ENCODE measurements at places on chromosomes 12 and 14.

GRCh38 chr12:106582641-106583230, at the start of gene RFX4:
TSS of gene RFX4 (plus strand) at chr12:106583004. CDS start at chr12:106583321, 317 bp downstream.
- no peak for DNase-seq

GRCh38 chr12:54277823-54278276, 2.1 kb downstream of the CBX5 start:
- no peak for DNase-seq

GRCh38 chr14:51310505-51310944, 70.5 kb downstream of the TMX1 start:
- DNase-seq = no peak

DNA sequence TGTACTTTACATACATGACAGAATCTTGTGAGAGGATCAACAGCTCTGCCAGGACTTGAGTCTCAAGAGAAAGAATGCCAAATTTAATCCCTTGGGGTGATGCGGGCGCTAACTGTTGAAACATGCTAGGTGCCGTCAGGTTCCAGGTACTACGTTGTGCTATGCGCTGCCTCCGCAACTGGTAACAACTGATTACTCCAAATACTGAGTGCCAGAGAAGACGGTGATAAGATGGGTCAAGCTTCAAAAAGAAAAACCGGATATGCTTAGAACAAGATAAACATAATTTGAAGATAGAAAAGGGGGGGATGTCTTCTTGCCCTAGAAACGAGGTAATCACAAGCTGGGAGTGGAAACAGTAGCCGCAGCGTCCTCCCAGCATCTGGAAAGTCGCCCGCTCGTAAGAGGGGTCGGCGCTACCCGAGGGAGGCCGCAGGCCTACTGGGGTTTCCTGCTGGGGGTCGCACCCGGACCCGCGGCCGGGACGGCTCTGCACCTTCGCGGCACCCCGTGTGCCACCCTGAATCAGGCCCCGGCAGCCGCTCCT, 678 bp downstream of the ZBTB25 start:
- DNase-seq = no peak

DNA sequence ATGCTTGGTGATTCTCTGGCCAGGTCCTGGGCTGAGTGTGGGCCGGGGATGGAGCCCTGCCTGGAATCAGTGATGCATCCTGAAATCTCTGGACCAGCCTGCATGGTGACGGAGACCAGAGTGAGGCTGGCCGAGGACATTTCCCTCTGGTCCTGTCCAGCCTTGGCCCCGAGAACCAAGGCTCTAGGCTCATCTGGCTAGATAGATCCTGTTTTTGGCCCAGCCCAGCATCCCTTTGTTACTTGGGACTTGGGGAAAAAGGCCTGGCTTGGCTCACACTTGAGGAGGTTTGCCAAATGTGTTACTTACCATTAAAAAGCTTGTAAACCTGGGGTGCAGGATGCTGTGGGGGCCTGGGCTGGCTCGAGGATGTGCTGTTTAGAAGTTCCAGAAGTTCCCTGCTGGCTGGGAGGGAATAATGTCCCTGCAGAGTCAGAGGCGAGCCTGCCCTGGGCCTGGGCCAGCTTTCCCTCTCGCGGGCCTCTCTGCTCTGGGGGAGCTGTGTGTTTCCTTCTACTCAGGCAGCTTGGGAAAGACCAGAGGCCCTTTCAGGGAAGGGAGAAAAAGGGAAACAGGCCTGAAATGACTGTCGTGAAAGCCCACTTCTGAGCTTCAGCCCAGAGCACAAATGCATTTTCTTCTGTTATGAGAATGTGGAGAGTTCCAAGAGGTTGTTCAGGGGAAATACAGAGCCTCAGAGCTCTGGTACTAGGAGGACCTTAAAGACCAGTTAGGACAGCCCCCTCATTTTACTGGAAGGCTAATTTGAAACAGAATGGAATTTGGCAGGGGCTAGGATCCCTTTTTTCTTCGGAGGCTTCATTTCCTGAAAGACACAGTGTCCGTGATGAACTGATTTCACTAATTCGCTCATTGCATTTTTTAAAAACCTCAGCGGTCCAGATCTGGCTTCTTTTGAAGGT, 47.2 kb upstream of the CTDSP2 start:
- DNase-seq = no peak

GRCh38 chr12:19093218-19093617, 36.3 kb upstream of the PLEKHA5 start:
- DNase-seq = no peak

DNA sequence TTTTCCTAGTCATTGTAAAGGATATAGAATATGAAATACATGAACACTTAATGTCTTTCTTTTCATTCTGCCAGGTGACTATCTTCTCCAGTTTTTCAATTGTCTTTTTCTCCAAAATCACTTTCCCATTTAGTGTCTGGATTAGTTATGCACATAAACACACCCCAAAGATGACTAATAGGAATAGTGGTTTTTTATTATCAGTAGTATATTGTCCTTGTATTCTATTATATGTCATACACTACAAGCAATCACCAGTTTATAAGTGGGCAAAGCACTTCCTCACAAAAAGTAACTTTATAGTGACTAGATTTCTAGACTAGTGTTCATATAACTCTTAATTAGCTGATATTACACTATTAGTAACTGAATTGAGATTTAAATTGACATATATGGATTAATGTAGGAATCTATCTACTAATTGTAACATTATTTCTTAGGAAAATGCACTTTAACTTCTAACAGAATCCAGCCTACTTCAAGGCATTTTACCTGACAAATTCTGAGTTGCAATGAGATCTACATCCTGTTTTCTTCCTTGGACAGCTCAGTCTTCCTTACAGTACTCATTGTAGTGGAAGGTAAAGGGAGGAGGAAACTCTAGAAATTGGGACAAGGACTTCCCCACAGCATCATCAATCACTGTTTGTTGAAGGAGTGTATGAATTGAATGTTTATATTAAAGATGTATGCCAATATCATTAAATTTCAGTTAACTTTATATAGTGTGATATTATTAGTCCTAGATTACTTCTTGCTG, 186.1 kb upstream of the GARIN2 start:
- no peak for DNase-seq

GRCh38 chr14:22152903-22153302, 436.1 kb downstream of the DAD1 start:
- no peak for DNase-seq

- DNase-seq = no peak
Observed at GRCh38 chr14:98170575-98170974, 1101.4 kb downstream of the BCL11B start.

- no peak for DNase-seq
Observed at GRCh38 chr12:98352218-98352811, 163.1 kb upstream of the TMPO start.

DNA sequence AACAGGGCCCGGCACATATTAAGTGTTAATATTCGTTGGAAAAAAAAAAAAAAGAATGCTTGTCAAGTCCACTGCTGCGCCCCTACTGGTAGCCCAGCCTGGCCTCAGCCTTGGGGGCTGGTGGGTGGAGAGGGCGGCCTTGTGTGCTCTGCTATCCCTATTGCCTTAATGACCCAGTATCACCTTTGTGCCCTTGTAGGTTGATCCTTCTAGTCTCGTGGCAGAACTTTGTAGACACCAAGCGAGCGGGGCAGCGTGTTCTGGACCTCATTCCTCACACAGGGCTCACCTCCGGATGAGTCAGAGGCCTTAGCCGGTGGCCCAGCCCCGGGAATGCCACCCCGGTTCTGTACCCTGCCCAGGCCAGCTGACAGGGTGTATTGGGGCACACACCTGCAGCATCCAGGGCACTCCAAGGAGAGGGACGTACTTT, 1.8 kb upstream of the RCOR1 start:
- DNase-seq = no peak

DNA sequence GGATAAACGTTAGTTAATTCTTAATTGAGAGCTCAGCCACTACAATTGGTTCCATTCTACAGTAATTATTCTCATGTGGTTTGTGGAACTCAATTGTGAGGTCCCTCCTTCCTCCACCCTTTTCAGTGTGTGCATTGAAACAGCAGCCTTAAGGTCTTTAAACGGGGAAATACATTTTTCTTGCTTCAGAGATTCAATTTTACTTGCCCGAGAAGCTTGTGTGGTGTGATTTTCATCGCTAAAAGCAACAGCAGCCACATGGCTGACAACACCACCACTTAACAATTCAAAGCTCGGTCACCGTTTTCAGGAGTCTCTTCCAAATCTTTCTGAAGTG, 733 bp upstream of the PPFIBP1 start:
- DNase-seq = no peak
